ENCODE measurements at places on chromosomes 4 and X.

GRCh38 chr4:188297873-188298272 lies 158.6 kb downstream of the TRIML1 start:
- DNase-seq = no peak

DNA sequence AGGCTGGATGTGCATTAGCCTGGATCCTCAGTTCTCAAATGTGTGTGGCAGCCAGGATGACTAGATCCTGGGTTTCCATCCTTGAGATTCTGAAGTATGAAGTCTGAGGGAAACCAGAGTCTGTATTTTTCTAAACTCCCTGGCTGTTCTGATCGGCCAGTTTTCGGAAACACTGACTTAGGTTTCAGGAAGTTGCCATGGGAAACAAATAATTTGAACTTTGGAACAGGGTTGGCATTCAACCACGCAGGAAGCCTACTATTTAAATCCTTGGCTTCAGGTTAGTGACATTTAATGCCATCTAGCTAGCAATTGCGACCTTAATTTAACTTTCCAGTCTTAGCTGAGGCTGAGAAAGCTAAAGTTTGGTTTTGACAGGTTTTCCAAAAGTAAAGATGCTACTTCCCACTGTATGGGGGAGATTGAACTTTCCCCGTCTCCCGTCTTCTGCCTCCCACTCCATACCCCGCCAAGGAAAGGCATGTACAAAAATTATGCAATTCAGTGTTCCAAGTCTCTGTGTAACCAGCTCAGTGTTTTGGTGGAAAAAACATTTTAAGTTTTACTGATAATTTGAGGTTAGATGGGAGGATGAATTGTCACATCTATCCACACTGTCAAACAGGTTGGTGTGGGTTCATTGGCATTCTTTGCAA lies 67.6 kb downstream of the PDGFRA start:
- DNase-seq = no peak

GRCh38 chrX:20530406-20530921 lies 263.8 kb upstream of the RPS6KA3 start:
- peak; percentile 87 for DNase-seq

GRCh38 chrX:118807151-118808017 lies 16.2 kb upstream of the ZCCHC12 start:
- peak; percentile 70 for DNase-seq

DNA sequence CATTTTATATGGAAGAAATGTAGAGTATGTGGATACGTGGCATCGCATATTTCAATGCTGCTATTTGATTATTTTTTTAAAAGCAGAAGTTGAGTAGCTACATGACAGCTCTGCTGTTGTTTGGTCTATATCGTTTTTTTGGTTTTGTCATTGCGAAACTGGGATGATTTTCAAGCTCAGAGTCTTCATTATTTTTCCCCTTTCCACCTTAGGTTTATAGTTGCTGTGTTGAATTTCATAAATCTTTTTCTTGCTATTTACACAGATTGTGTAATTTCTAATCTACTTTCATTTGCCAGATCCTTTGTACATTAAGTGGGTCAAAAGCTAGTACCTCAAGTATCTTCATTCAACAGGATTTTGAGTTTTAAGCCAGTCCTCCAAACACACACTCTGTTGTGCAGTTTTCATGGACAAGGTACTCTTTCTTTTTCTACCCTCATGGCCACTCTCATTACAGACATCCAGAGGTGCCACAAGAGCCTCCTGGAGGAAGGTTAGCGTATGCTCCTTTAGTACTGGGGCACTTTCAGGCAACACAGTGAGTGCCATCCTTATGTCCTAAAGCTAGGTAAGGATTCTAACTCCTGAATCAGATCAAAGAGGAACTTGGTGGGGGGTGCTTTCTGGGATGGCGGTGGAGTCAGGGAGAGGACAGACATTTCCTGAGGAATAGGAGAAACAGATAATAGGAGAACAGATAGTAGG lies 123.2 kb downstream of the FHIP1A start:
- DNase-seq = no peak

DNA sequence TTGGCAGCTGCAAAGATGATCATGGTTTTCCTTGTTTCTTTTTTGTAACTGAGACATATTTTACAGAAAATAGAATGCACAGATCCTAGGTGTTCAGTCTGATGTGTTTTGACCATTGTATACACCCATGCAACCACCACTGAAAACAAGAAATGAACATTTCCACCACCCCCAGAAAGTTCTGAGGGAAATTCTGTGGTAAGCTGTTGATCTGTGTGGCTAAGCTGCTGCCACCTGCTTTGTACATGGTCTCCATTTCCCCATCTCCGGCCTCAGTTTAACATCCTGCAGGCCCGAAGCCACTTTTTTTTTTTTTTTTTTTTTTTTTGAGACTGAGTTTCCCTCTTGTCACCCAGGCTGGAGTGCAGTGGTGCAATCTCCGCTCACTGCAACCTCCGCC lies 65.3 kb downstream of the NYX start:
- DNase-seq = no peak

DNA sequence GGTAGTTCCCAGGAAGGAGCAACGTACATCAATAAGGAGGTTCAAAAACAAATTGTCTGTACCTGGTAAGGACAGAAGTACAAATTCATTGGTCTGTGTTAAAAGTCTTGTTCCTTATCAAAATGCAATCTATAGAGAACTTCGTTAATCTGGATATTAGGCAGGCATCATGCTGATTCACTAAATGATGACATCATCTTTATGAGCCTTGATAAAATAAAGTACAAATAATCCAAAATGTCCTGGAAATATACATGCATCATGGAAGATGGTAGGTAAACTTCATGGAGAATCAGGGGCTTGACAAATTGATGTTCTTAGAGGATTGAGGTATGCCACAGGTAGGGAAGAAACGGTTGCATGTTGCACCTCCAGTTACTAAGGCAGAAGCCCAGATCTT lies 433.9 kb downstream of the TRIML1 start:
- no peak for DNase-seq

DNA sequence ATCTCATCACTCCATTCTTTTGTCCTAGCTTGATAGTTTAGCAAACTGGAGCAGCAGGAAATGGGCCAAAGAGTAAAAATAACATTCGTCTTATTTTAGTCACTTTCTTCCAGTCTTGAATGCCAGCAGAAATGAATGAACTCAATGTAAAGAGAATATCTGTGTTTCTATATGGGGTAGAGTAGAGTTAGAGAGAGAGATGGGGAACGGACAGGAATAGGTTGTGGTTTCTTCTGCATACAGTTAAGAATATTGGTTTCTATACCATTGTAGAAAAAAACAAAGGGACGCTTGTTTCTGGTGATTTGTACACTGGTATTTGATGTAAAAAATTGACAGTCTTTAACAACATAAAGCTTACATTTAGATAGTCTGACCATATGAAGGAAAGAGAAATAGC lies 8.9 kb downstream of the GPR174 start:
- DNase-seq = peak; percentile 39

- DNase-seq = no peak
Measured at GRCh38 chr4:187084701-187085100, 361.0 kb upstream of the FAT1 start.

- DNase-seq = no peak
Measured at GRCh38 chrX:65688403-65688871, 21.0 kb downstream of the MSN start.

DNA sequence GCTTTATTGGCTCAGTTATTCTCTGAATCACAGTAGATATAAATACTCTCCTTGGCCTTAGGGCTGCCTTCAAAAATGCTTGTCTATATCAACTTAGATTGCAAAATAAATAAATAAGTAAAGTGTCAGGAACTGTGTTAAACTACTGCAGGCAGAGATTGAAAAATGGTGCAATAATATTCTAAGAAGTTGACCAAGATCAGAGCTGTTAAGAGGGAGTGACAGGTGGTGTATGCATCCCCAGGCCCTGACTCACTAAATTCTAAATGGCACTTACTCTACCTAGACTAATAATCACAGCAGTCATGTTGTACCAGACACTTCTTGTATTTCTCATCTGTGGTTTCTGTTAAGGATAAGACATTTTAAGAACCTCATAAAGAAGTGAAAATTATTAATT lies 235.1 kb upstream of the SPOCK3 start:
- no peak for DNase-seq

DNA sequence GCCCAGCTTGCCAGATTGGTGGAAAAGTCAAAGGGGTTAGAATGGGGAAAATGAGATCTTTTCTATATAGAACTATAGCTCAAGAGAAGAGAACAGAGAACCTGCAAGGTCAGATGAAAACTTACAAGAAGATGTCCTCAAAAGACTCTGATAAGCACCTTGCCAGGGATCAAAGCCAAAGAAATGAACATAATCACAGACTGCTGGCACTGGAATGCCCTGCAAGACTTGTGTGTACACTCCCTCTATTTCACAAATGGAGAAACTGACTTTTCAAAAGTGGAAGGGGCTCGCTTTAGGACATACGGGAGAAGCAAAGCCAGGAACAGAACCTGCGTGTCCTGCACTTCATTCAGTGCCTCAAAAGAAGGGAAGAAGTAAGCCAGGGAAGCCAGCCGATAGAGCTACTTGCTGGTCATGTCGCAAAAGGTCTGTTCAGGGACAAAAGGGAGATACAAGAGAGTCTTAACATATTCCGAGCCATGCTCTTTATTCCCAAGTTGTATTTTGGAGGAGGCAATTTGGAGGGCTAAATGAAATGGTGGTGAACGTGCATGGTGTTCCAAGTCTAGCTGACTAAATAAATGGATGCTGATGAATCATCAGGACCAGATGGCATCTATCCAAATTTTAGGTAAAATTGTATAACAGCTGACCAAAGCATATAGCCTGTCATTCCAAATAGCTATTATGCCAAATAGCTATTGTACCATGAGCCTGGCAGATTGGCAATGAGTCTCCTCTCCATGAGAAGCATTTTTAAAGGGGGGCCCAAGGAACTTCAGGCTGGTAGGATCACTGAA lies 175.6 kb upstream of the GPC4 start:
- DNase-seq = no peak

GRCh38 chr4:105181259-105181658 lies 34.6 kb downstream of the TET2 start:
- peak; percentile 37 for DNase-seq

GRCh38 chr4:31349907-31350306 lies 629.7 kb downstream of the PCDH7 start:
- DNase-seq = no peak

DNA sequence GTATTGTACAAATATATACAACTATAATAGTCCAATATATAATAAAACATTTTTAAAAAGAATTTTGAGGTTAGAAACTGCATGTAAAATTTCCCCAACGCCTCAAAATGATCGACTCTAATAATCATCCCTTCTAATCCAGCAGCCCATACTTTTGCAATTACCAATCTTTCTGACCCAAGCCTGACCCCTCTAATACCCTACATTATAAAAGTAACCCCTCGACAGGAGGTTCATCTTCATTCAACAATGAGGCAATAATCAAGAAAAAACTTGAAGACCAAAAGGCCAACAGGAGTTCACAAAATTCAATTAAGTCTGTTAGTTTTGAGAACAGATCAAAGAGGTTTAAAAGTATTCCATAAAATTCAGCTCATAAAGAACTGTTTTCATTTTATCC lies 393.5 kb downstream of the GPM6A start:
- DNase-seq = no peak

DNA sequence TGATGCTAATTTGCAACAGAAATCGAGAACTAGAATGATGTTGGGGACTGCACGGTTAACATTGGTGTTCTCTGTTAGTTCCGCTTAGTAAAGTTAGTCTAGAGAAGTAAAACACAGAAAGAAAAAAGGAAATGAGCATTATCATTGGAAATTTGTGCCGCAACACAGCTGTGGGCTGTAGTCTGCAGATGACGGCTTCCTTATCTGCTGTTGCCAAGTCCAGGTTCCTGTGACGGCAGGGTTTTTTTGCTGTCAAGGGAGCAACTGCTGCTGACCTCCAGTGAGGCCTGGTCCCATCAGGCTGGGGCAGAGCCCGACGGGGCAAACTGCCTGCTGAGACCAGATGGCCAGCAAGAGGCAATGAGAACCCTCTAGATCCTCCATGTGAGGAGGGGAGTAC lies 38.9 kb upstream of the PHEX start:
- no peak for DNase-seq

DNA sequence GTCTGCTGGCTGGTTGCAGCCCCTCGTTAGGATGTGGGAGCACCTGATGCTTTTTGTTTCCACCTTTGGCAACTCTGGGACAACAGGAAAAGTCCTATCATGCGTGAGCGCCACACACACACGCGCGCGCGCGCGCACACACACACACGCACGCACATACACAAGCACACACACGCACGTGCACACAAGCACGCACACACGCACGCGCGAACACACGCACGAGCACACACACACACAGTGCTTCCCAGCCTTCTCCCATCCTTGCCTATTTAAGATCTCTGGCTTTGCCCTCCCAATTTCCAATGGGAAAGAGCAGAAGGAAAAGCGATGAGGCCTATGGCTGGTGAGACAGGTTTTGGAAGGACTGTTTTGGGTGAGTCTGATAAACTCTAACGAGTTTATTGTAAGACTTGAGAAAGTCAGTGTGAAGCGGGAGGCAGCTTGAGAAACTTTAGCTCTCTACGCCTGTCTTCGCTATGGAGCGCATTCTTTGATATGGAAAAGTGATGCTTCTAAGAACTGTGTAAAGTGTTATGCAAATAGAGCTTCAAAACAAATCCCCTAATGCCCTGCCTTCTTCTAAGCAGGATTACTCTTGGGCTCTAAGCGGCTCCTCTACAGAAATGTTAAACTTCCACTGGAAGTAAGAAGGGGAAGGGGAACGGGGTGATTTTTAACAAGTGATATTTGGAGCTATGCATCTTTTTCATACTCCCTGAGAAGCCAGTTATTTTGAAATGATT lies 11.8 kb downstream of the SUPT20HL1 start:
- no peak for DNase-seq

DNA sequence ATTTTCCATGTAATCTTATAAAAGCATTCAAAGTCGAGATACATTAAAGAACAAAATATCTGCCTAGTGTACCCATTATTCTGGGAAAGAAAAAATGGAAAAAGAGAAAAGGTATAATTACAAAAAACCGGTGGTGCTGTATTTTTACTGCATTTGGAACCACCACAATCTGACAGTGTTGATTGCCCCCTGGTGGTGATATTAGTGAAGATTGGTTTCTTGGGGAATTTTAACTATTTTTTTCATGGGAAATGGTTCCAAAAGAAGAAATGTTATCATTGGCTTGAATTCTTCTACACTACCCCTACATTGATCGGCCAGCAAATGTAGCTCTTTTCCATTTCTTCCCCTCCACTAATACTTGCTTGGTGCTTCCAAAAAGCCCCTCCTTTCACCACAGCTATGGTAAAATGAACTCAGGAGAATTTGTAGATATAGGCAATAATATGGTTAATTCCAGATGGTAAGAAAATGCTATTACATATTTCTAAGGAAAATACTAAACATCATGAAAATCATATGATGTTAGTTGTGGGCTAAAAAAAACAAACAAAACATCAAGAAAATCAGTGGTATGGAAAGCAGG lies 50.0 kb downstream of the COX18 start:
- DNase-seq = peak; percentile 80
